ENCODE measurements at places on chromosomes 11 and 22.

DNA sequence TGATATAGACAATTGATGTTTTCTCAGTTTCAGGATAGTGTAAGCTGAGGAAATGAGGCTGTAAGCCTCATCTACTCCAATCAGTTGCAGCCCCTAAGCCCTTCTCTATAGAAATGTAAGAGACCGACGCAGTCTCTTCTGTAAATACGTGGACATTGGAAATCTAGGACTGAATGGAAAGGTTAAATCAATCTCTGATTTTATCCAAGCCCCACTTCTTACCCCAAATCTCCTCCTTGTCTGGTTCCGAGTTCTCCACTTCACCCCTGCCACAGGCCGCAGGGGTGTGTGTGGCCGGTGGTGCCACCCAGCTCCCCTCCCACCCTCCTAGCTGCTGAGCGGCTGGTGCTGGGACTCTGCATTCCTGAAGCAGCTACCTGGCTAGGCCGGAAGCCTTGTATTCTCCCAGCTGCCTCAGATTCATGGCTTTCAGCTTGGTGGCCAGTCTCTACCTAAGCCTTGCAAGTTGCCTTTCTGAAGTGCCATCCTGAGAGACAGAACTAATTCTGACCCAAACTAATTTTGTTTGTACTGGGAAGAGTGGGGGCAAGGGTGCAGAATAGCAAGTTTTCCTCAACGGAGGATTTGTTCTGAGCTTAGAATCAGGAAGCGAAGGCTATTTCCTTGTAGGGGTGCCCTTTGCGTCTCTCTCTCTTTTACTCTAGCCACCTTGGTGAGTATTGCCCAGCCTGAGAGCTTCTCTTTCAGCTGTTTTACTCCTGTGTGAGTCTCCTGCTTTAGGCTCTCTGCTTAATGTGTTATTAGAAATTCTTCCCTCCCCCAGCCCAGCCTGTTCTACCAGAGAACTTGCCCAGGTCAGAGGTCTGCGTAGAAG is 749 bp downstream of the VWA5A start:
- no peak for DNase-seq

DNA sequence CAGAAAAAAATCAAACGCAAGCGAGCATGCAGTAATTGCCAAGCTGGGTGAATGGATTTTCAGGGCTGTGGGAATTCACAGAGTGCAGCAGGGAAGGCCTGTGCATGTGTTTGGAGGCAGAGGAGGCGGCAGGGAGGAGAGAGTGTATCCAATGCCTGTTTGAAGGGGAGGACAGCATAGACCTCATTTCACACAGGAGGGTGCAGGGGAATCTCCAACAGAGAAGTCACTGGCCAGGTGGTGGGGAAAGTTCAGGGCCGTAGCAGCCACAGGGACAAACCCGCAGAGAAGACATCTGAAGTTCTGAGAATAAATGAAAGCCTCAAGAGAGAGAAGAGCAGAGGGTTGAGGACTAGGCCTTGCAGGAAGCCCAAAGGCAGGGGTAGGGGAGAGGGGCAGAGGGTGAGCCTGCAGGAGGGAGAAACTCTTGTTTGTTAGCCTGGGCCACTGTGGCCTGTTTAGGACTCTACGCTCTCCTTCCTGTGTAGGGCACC is 19.2 kb upstream of the KDM2A start:
- no peak for DNase-seq

- no peak for DNase-seq
These were observed 712 bp downstream of the IL2RB start for GRCh38 chr22:37148742-37149665.

DNA sequence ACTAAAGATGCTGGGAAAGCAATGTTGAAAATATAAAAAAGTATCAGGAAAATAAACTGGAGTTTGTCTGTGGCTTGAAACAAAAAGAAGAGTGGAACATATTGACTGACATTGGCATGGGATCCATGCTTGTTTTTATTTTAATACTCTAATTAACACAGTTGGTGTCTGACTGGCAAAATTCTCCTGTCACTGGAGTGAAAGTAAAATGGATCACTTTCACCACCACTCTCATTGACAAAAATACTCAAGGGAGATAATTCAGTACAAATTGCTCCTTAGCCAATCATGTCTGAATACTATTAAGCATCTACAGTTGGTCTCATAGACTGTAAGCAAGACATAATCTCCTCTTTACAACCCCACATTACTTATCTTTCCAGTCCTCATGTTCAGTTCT is 101.8 kb downstream of the DCDC1 start:
- DNase-seq: no peak

GRCh38 chr22:43317239-43317638 is 25.9 kb downstream of the SCUBE1 start:
- no peak for DNase-seq

GRCh38 chr11:9201372-9202162 is 63.6 kb downstream of the DENND5A start:
- no peak for DNase-seq

GRCh38 chr11:60334005-60334620 is 7.1 kb downstream of the MS4A6E start:
- peak; percentile 51 for DNase-seq

GRCh38 chr22:39176143-39176713 is 23.7 kb upstream of the CBX7 start:
- no peak for DNase-seq

DNA sequence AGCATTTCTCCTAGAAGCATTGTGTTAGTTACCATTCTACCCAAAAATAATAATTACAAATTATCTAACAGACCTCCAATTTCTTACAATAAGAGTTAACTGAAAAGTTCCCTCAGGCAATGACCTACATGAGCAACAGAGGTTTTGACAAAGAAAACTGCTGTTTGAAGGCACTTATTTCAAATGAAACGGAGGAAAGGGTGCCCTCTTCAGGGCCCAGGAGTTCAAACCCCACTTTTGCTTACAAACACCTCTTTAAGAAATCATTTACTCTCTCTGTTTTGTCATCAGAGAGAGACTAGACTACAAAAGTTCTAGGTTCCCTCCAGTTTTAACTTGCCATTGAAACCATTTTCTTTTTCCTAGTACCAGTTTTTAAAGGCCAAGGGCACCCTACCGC is 56.7 kb downstream of the AMBRA1 start:
- DNase-seq: no peak

- no peak for DNase-seq
These were observed 19.3 kb upstream of the CBX7 start for GRCh38 chr22:39171623-39172264.

- DNase-seq: no peak
These were observed 245.5 kb downstream of the SOX6 start for GRCh38 chr11:16110886-16111285.

- no peak for DNase-seq
These were observed 47.7 kb upstream of the RTL6 start for GRCh38 chr22:44545773-44546172.

GRCh38 chr11:6599449-6599848 is 4.0 kb downstream of the RRP8 start:
- no peak for DNase-seq

- DNase-seq: peak; percentile 35
These were observed at the start of gene BIK for GRCh38 chr22:43110444-43110926. BIK (plus strand) TSS chr22:43110750; CDS start chr22:43124023, 13,273 bp downstream.

DNA sequence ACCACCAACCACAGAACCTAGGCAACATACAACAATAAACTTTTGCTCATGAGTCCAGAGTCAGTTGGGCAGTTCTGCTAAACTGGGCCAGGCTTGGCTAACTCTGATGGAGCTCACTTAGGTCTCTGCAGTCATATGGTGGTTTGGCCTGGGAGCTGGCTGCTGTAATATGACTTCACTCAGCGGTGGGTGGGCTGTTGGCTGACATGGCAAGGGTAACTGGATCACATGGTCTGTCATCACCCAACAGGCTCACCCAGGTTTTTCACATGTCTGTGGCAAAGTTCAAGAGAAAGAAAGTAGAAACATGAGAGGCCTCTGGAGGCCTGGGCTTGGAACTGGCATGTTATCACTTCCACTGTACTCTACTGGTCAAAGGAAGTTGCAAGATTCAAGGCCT is 43.2 kb upstream of the CLMP start:
- DNase-seq: no peak

DNA sequence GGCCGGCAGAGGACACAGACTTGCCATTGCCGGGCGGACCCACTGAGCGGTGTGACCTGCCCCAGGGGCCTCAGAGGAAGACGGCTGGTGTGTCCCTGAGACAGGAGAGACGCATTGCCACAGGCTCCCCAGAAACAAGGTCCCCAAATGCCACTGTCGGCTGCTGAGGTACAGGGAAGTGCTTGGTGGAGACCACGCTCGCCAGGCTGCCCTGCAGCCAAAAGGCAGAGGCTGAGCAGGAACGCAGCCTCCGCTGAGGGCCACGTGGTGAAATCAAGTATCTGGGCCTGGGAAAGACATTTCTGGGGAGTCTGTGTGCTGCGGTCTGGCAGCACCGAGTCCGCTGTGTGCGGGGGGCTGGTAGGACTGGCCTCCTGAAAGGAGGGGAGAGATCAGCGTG is 794.9 kb downstream of the BRD1 start:
- DNase-seq: no peak

GRCh38 chr11:65305501-65306268 is 9.0 kb upstream of the CDC42EP2 start:
- DNase-seq: no peak

- no peak for DNase-seq
These were observed 59.0 kb upstream of the CD82 start for GRCh38 chr11:44506375-44507016.

- no peak for DNase-seq
These were observed 121.5 kb downstream of the CHST1 start for GRCh38 chr11:45543808-45544422.

- DNase-seq: no peak
These were observed 54.3 kb downstream of the ST14 start for GRCh38 chr11:130213979-130214281.

DNA sequence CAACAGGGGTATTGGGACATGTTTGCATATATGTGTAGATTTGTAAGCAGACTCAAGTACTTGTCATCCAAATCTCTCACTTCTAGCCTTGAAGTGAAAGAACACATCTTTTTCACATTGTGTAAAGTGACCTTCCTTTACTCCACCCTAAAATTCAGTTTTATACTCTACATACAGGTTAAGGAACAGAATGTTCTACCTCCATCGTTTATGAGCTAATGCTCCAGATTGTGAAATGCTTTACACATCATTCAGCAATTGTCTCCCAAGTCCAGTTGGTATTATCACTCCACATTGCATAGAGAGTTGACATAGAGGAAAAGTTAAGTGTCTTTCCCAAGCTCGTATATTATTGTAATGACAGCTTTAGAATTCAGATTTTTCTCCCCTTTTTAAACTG is 46.1 kb upstream of the BLID start:
- DNase-seq: no peak

GRCh38 chr22:46381142-46381541 is 45.6 kb downstream of the TRMU start:
- no peak for DNase-seq

DNA sequence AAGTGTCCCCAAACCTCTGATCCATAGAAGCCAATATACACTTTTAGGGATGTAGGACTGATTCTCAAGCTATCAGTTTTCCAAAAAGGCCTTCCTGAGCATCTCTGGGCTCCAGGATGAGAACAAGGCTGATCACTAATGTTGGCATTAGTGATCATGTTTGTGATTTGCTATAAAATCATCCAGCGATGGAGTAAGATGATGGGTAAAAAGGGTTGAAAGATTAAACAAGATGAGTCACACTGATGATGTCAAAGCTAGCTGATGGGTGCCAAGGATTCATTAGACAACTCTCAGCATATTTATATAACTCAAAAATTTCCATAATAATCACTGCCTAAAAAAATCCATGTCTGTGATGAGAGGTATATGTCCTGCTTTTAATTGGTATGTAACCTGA is 42.8 kb downstream of the ZNF280B start:
- no peak for DNase-seq

DNA sequence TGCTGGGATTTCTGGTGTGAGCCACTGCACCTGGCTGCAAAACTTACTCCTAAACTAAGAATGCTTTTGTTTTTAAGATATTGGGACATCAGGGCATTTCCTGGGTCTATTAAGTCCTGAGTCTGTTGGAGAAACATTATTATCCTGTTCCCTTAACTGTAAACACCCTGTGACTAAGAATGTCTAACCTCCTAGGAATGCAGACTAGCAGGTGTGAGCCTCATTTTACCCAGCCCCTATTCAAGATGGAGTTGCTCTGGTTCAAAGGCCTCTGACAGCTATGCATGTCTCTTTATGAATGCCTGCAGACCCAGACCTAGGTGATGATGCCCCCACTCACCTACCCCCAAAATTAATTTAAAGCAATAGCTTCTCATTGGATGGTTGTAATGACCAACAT is 46.2 kb downstream of the DEPDC5 start:
- no peak for DNase-seq

- DNase-seq: no peak
These were observed 13.3 kb upstream of the KCNQ1OT1 start for GRCh38 chr11:2713094-2713493.

- no peak for DNase-seq
These were observed 115.3 kb upstream of the TBCEL start for GRCh38 chr11:120908461-120909181.

GRCh38 chr11:9090488-9091043 is 833 bp downstream of the SCUBE2 start:
- no peak for DNase-seq

DNA sequence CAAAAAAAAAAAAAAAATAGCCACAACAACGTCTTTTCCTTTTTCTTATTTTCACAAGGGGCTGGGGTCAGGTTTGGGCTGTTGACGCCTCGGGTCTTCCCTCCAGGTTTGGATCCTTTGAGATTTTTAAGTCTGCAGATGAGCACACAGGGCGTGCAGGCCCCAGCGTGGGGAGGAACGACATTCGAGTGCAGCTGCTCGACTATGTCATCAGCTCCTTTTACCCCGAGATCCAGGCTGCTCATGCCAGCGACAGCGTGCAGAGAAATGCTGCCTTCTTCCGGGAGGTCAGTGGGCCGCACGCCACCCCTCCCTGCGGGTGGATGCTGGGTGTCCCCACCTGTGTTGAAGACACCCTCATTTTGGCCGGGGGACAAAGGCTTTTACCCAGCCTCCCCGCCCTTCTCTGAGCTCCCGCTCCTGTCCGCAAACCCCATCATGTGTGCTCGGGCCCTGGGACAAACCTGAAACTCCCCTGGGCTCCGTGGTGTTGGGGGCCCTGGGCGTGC is 7.7 kb downstream of the SELENOO start:
- DNase-seq: no peak

- DNase-seq: no peak
These were observed 21.8 kb upstream of the YWHAH start for GRCh38 chr22:31922534-31922933.

DNA sequence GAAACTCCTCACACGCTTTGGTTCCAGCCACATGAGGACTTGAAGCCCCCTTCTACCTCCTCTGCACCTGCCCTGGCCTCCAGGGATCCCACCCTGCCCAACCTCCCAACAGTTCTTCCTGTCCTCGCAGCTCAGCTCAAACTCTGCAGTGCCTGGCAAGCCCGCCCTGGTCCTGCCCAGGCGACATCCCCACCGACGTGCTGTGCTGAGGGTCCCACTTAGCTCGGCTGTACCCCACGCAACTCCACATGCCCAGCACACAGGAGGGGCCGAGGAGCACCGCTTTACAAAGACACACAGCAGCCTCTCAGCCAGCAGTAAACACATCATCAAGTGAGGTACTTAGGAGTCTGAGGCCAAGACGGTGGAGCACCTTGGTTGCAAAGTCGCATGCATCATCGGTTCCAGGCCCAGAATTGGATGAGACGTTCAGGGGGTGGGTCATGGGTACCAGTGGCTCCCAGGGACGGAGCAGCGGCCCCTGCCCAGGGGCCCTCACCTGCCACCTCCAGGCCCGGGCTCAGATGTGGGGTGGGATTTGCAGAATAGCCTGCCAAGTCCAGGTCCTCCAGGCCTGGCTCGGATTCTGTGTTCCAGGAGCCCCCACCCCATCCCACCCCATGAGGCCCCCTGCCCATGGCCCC is 72.6 kb downstream of the CELSR1 start:
- no peak for DNase-seq

- no peak for DNase-seq
These were observed 34.1 kb upstream of the GRAMD4 start for GRCh38 chr22:46586123-46586519.

All from activated T-cell treated with anti-CD3 and anti-CD28 coated beads for 1 hour (primary cell).